ENCODE measurements at places on chromosomes 4 and X.

DNA sequence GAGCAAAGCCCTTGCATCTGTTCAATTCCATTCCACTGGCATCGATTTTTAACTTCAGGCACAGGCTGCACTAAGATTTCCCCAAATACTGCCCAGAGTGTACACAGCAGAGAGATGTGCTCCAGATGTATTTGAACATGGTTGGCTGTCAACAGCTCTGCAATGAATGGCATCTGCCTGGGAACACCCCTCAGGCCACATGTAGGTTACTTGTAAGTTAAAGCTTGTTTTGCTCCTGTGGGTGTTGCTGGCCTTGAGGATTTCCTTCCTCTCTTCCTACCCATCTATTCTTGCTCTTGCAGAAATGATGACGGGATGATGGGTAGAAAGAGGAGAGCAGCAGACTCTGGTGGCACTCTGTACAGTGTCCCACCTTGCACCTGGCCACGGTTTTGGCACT lies 69.3 kb upstream of the HELT start:
- DNase-seq, result no peak

DNA sequence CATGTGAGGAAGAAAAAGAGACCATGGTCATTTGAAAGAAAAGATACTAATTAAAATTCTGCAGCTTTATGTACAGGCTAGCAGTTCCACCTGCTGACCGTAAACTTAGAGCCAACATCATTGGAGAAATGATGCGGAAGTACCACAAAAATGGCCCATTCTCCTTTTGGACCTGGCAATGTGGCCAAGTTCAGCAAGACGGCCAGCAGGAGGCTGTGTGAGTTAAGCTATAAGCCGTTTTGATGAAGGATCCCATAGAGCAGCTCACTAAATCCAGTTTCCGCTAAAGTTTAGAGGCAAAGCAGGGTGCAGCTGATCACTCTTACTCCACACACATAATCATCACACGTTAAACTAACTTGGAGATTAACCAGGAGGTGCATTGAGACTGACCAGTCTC lies 133.8 kb downstream of the LDB2 start:
- DNase-seq, result no peak

DNA sequence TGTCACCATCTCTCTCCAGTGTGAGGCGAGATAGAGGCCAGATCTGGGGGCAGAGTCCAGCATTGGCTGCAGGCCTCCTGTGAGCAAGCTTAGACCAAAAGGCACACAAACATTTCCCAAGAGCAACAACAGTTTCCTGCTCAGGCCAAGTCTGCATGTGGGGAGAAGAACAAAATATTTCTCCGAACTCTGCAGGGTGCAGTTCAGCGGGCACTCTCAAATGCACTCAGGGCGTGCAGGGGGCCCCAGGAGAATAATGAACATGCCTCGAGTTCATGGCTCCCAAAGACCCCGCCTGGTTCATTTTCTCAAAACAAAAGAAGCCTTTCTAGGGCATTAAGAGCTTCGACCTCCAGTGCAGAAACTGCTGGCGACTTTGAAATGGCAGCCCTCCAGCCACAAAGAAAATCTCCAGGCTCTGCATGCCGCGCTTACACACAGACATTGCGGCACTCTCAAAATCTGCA lies 57.8 kb upstream of the HELT start:
- DNase-seq, result no peak

GRCh38 chr4:138669479-138670315 lies 345.9 kb upstream of the NOCT start:
- DNase-seq, result no peak

DNA sequence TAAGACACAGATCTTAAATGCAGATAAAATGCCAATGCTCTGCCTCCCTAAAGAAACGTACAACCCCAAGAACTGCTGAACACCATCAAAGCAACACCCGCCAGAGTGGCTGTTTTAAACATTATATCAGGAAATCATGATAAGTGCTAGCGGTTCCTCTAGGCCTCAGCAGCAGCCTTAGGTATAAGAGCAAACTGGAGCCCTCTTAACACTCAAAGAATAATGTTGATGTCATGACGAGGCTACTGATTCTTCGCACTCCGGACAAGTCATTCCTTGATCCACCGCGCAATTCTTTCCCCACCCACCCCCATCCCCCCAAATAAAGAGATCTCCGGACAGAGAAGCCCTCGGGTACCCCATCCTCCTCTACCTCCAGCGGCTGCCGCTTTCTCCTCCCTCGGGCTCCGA lies 507 bp downstream of the LIN54 start:
- DNase-seq, result no peak

Data from NCI-H1105 (cell line).